T1000 (cell line): ENCODE measurements at places on chromosomes 16 and 17.

DNA sequence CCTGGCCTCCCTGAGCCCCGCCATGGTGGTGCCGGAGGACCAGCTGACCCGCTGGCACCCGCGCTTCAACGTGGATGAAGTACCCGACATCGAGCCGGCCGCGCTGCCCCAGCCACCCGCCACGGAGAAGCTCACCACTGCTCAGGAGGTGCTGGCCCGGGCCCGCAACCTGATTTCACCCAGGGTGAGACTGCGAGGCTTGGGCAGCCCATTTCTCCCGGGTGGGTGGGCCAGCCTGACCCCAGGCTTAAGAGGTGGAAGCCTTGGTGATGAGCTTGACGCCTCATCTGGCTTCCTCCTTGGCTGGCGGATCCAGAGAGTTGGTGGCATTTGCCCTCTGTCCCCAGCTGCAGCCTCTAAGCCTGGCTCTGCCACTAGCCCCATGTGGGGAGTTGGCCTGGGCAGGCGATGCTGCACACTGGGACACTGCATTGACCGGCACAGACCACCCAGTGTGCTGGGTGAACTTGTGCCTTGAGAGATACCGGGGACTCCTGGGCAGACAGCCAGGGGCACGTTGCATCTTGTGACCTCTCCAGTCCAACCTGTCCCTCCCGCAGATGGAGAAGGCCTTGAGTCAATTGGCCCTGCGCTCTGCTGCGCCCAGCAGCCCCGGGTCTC lies 3.0 kb downstream of the CDT1 start:
- DNase-seq: no peak

GRCh38 chr17:45029758-45030423 lies 21.5 kb downstream of the DCAKD start:
- no peak for DNase-seq

- no peak for DNase-seq
These were observed 80.7 kb downstream of the RAB11FIP4 start for GRCh38 chr17:31472137-31472536.

DNA sequence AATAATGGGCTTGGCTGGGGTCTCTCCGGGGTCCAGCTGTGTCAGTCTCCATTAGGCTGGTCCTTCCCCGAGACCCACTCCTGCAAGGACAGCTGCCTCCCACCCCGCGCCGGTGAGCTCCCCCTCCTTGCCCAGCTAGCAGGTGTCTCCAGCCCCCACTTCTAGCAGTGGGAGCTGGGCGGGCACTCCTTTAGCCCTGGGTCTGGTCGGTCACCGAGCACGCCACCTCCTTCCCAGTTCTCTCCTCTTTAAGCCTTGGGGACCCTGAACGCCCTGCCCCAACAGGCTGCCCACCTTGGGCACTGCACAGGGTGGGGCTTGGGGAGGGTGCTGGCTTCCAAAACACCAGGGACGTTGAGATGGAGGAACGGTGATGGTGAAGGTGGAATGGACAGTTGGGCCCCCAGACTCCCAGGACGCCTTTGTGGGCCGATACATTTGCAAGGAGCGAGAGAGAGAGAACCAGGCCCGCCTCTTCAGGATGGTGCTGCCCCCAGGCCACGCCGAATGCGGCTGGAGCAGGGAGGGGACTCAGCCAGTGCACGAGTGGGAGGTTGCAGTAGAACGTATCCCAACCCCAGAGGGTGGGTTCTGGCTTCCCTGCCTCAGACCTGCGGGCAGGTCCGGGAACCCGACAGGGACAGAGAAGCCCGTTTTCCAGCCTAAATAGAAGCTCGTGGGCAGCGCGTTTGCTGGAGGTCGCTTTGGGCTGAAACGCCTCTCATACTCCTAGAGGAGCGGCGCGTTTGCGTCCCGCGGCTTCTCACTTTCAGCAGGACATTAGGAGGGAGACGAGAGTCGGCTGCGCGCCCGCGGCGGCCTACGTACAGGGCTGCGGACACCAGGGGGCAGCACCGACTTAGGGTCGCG lies 10.7 kb downstream of the TBX2 start:
- peak; percentile 95 for DNase-seq

DNA sequence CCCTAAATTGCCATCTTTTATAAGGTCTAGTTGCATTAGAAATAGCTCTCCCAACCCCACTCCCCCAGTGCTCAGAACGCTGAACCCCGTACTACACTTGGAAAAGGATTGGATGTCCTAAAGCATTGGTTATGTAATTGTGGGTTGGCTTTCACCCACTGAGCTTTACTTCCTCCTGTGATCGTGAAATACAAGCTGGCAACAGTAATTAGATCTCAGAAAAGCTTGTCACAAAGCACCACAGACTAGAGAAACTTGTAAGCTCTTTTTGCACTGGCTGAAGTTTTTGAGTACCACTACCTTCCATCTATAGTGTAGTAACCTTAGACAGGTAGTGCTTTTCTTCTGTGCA lies 54.4 kb downstream of the SIAH1 start:
- DNase-seq: no peak

- DNase-seq: no peak
These were observed 27.2 kb downstream of the SNX20 start for GRCh38 chr16:50653633-50654519.

DNA sequence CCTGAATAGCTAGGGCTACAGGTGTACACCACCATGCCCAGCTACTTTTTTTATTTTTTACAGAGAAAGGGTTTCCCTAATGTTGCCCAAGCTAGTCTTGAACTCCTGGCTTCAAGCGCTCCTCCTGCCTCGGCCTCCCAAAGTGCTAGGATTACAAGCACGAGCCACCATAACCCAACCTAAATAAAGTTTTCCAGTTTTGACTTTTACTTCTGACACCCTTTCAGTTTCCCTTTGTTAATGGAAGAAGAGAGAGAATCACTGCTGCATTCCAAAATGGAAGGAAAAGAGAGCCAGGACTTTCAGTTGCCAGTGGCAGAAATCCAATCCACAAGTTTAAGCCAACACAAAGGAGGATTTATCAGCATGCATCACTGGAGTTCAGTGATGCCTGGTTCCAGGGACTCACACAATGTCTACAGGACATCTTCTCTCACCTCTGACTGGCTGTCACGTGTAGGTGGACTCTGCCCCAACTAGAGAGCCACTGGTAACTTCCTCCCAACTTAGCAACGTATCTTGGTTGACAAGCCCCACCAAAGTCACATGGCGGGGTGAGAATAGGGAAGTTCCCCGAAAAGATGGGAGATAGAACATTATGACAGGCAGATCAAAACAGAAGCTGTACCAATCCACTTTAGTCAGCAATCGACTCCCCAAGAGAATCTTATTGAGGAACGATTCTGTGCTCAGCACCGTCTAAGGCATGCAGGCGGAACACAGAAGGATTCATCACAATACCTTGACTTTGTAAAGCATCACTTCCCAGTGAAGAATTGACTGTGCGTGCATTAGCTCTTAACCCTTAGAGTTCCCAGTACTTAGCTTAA lies 46.5 kb downstream of the GAS7 start:
- no peak for DNase-seq

GRCh38 chr16:54066451-54067105 lies 220.0 kb downstream of the IRX3 start:
- DNase-seq: peak; percentile 4

GRCh38 chr17:46922487-46922803 lies 515 bp upstream of the GOSR2 start:
- DNase-seq: no peak

GRCh38 chr16:73232555-73233328 lies 184.8 kb upstream of the ZFHX3 start:
- DNase-seq: peak; percentile 57

DNA sequence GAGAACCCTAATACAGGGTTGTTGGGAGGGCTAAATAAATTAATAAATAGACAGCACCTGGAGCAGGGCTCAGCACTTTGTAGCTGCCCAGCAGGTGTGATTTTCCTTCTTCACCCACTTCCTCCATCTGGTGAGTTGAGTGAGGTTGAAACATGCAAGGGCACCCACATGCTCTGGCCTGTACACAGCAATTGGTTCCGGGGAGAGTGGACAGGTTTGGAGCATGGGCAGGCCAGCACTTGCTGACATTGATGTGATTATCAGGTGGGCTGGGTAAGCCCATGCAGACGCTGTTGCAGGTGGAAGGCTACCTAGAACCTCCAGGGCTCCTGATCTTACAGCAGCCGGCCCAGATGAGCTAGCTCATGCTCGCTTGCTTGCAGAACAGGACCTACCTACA lies 1.3 kb upstream of the MRTFB start:
- no peak for DNase-seq

DNA sequence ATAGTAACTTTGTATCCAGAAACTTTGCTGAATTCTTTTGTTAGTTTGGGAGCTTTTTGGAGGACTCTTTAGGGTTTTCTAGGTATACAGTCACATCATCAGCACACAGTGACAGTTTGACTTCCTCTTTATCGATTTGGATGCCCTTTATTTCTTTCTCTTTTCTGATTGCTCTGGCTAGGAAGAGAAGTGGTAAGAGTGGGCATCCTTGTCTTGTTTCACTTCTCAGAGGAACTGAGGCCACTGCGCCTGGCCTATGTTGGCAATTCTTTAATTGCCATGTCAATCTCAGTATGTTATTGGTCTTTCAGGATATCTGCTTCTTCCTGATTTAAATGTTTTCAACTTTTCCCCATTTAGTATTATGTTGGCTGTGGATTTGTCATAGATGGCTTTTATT lies 24.6 kb downstream of the ATF7IP2 start:
- DNase-seq: no peak

GRCh38 chr17:49260011-49260816 lies 29.6 kb upstream of the PHOSPHO1 start:
- DNase-seq: peak; percentile 37

DNA sequence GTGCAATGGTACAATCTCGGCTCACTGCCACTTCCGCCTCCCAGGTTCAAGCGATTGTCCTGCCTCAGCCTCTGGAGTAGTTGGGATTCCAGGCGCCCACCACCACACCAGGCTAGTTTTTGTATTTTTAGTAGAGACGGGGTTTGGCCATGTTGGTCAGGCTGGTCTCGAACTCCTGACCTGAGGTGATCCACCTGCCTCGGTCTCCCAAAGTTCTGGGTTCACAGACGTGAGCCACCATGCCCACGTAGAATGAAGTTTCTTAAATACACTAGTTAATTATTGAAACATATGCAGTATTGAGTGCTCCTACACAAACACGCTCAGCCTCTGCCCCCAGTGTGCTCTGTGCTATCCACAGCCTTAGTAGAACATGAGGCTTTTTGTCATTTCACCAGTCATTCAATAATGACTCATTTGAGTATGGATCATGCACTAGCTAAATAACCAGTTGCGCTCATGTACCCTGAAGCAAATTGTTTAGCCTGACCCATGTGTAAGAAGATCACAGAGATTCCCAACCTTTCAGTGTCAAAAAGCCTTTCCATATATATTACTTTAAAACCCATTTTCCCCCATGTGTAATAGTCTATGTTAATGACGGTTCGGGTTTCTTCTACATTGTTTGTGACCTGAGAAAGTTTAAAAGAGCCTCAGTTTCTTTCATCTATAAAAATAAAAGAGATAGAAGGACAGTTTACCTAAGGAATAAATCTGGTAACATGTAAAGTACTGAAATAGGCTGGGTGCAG lies 49.7 kb downstream of the TUBD1 start:
- DNase-seq: peak; percentile 52

- DNase-seq: no peak
These were observed 3.0 kb downstream of the ELAC2 start for GRCh38 chr17:13014801-13015200.

- no peak for DNase-seq
These were observed 5.3 kb upstream of the FOXN1 start for GRCh38 chr17:28500712-28501379.

- DNase-seq: no peak
These were observed 183.3 kb downstream of the UTP18 start for GRCh38 chr17:51443646-51444045.

DNA sequence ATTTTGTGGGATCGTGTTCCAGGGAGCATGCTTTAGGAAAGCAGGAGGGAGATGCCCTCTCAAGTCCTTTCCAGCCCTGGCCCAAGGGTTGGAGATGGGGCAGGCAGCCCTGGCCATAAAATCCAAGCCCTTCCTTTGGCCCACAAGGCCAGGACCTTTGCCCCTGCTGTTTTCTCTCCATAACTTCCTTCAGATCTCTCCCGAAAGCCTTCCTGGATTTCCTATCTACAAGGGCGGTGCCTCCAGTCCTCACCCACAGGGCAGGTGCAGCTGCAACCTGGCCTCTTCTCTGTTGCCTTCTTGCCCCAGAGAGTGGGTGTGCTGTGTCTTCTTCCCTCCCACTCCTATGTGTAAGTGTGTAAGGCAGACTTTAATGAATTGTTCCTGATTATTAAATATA lies 8.5 kb upstream of the PDP2 start:
- no peak for DNase-seq

DNA sequence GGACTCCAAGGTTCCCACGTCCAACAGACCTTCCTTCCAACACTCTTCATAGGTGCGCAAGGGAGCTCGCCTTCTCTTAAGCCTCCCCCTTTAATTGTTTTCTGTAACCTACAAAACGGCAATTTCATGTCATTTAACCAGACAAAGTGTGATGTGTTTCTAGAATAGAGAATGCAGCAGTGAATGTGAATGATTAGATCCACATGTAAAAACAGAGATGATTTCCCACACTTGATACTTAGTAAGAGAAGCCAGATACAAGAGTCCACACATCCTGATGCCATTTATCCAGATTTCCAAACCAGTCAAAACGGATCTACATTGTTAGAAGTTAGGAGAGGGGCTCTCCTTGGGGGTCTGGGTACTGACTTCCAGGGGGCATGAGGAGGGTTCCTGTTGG lies 89.3 kb downstream of the IRF8 start:
- DNase-seq: no peak

GRCh38 chr16:89256651-89257254 lies 39.2 kb downstream of the ZNF778 start:
- DNase-seq: peak; percentile 33

DNA sequence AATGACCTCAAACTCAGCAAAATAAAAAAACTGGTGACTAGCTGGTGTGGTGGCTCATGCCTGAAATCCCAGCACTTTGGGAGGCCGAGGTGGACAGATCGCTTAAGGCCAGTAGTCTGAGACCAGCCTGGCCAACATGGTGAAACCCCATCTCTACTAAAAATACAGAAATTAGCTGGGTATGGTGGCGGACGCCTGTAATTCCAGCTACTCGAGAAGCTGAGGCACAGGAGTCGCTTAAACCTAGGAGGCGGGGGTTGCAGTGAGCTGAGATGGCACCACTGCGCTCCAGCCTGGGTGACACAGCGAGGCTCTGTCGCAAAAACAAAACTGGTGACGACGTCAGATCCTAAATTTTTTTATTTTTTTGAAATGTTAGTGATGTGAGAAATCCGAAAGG lies 82.6 kb upstream of the TOB1 start:
- no peak for DNase-seq

- DNase-seq: no peak
These were observed 1376.4 kb upstream of the GOT2 start for GRCh38 chr16:60110531-60110930.

GRCh38 chr16:69367980-69368379 lies 16.4 kb upstream of the TMED6 start:
- DNase-seq: no peak
